ENCODE measurements at places on chromosomes 4 and X.

DNA sequence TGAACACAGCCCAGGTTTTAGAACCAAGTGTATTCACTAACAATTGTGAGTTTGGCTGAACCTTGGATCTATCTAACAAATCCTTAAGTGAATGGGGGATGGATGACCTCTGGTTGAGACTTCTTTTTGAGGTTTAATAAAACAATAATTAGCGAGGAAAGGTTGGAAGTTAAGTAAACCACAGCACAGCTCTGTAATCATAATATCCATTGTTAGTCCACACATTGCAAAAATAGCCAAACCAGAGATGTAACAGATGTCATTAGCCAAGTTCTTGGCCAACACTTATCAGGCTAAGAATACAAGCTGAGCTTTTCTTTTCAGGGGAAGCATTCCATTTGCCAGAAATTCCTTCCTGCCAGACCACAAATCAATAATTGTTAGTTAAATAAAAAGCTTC lies 59.1 kb downstream of the FREM3 start:
- DNase-seq: no peak

DNA sequence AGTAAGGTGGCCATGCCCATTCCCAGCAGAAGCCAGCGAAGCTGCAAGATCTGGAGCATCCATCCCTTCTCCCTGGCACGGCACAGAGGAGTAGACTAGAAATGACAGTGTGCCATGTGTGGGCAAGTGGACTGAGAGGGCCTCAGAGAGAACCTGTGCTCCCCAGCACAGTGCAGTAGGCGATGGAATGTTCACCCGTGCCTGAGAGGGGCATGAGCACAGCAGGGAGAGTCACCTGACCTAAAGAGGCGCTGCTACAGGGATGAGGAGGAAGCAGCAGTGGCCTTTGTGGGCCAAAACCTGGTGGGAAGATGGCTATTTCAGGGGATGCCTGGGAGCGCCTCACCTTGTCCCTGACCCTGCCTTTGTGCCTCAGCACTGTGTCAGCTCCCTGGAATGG lies 8.0 kb upstream of the CDKN2AIP start:
- no peak for DNase-seq

DNA sequence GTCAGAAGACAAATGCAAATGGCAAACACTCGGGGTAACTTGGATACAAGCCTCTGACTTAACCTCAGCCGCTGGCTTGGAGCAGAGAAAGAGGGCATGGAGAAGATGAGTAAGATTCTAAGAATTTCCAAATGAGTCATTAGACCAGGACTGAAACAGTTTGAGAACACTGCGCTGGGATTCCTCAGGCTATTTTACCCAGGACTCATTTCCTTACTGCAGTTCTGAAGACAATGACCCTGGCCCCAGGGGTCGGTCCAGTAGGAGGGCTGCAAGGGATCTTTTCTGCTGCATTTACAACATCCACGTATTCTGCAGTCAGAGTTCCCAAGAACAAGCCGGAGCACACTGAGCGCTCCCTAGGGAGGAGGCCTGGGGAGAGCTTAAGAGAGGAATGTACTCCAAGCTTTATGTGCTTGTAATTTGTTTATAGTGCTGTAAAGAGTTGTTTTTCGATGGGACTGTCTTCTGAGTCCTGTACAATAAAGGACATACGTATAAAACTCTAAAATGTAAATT lies 27.3 kb upstream of the SORBS2 start:
- no peak for DNase-seq

- no peak for DNase-seq
These were observed 11.3 kb upstream of the ARAP2 start for GRCh38 chr4:36255577-36255976.

- no peak for DNase-seq
These were observed 21.6 kb downstream of the PNMA6E start for GRCh38 chrX:153379508-153379907.

DNA sequence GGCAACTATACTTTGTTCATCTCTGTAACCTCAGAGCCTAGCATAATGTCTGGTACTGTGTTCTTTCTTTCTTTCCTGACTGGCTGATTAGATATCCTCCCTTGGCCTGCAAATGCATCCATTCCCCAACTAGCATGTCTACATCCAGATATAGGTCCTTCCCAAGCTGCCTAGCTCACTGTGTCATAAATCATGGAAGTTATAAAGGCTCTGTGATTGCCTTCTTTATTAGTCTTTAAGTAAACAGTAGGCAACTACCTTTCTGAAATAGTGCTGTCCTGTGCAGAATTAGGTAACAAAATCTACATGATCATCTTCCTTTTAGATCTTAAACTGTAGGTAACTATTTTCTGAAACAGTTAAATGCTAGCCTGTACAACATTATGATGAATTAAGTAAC lies 224.5 kb downstream of the DLG3 start:
- no peak for DNase-seq

GRCh38 chr4:170978990-170979389 lies 834.2 kb upstream of the GALNTL6 start:
- DNase-seq: no peak

DNA sequence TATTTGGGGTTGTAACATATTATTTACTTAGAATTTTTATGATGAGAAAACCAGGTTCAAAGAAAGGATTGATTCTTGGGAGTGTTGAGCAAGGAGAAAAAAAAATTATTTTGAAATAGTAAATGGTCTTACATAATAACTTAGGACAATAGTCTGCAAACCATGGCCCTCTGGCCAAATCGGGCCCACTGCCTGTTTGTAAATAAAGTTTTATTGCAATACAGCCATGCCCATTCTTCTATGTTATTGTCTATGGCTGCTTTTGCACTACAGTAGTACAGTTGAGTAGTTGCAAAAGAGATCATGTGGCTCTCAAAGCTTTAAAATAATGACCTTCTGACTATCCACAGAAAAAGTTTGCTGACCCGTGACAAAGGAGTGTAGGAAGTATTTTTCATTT lies 63.2 kb upstream of the MCUB start:
- no peak for DNase-seq

DNA sequence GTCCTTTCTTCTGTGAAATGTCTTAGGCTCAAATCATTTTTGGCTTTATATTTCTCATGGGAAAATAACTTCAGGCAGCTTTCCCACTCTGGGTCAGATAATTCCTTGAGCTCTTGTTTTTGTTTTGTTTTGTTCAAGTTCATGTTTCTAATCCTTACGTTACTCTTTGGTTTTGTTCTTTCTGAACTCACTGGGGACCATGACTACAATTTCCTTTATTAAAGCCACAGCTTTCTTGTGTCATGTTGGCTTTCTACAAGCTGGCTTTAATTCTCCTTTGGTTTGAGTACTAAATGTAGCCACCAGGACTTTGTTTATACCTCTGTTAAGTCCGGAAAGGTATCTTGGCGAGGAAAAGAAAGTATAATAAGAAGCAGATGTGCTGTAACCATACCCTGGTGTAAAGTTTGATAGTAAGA lies 30.8 kb upstream of the ANXA3 start:
- no peak for DNase-seq

DNA sequence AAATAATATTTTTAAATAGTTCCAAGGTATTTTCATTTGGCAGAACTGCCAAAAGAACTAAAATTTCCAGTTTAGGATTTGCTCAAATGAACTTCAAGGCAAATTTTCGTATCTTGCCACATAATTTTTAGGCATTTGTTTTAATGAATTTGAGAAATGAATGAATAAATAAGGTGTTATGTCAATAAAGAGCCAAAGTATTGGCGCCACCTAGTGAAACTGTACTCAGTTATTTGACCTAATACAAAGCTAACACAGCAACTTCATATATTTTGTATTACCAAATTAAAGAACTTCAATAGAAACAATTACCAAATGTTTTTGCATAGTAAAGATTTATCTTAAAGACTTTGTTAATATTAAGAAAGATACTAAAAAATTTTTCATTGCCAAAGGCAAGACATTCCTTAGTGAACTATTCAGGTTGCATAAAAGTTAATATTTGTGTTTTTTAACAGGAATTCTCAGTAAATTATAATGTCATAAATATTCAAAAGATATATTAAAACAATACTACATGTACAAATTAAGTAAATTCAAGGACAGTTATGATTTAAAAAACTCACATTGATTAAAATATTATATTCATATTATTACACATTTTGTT lies 50.3 kb downstream of the STPG2 start:
- DNase-seq: no peak

DNA sequence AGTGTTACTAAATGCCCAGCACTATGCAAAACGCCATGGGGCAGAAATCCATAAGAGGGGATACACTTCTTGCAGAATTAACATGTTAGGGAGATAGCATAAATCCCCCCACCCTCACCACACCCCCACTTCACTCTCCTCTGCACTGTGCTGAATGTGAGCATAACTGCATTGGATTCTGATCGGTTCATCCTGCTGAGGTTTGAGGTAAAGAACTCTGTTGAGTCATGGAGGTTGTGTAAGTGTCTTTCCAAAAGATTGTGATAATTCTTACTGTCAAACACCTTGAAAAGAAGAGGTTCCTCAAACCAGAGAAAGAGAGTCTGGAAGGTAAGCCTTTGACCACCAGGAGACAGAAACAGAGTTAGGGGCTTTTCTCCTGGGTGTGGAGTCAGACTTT lies 43.6 kb downstream of the RBM47 start:
- no peak for DNase-seq

- no peak for DNase-seq
These were observed 8.5 kb downstream of the UNC5C start for GRCh38 chr4:95540227-95540626.

- DNase-seq: no peak
These were observed 582.3 kb downstream of the FSTL5 start for GRCh38 chr4:161581262-161582230.

- DNase-seq: no peak
These were observed 13.1 kb upstream of the FAM13A start for GRCh38 chr4:89070041-89070440.

- DNase-seq: no peak
These were observed 62.3 kb upstream of the ADAMTS3 start for GRCh38 chr4:72631296-72631695.

GRCh38 chrX:103276581-103277002 lies at the start of gene TCEAL5:
Gene TCEAL5, minus strand, starts transcription at chrX:103276750. Its CDS starts 2,187 bp downstream, at chrX:103274563.
- DNase-seq: no peak

GRCh38 chrX:31038575-31039326 lies 33.1 kb downstream of the FTHL17 start:
- no peak for DNase-seq

DNA sequence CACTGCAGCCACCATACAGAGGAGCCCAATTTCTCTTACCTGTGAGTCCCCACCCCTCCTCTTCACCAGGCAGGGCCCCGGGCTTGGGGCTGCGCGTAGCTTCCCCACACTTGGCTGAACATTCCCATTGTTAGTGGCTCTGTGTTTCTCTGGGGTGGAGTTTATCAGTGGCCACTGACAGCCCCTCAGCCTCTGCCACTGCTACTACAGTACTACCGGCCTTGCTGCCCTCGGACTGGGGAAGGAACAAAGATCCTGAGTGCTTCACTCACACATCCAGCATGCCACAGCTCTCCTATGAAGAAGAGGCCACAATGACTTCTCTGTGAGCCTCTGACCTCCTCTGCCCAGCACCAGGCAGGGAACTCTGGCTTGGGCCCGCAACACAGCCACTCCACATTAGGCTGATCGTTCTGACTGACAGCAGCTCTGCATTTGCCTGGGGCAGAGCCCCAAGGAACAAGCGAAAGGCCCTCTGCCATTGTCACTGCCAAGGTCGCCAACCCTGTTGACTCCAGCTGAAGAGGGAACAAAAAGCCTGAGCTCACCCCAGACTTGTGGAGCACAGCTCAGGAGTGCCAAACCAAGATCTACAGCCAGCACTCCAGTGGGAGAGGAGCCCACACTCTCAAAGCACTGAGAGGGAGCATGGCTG lies 24.0 kb downstream of the ABCB7 start:
- no peak for DNase-seq

- no peak for DNase-seq
These were observed 8.9 kb upstream of the SMIM43 start for GRCh38 chr4:121773883-121774282.

DNA sequence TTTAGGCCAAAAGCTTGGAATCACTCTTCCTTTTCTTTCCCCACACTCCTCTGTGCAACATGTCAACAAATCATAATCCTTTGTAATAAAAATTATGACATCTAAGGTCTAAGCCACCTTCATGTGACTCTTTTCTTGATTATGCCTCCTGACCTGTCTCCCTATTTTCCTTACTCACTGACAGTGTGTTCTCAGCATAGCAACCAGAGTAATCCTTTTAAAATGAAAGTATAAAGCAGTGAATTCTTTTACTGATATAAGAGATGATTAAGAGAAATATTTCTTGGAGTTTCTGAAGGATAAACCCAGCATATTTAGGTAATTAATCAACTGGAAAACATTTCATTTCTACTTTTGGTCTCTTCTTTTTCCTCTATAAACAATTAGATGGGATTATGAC lies 44.7 kb downstream of the USO1 start:
- no peak for DNase-seq

- no peak for DNase-seq
These were observed 360.7 kb downstream of the BMPR1B start for GRCh38 chr4:95118497-95118896.

DNA sequence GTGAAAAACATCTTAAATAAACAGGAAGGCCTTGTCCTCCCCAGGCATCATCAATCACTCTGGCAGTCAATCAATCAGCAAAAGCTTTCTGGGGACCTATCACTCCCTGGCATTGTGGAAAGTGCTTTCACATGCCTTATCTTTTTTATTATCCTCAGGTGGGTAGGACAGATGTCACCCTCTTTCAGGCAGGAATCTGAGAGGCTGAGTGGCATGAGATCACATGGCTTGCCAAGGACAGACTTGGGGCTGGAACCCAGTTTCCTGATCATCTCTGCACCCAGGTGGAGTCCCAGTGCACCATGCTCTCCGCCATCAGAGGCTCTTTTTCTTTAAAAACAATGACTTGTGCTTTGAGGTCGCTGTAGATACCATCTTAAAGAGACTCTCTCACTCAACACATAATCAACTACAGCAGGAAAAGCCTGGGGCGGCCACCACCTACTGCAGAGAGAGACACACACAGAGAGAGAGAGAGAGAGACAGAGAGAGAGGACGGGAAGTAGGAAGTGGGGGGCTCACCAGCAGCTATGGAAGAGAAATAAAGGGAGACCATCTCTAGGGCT lies 282.7 kb downstream of the PTTG2 start:
- DNase-seq: no peak

GRCh38 chr4:73131281-73131680 lies 61.8 kb upstream of the COX18 start:
- DNase-seq: no peak

DNA sequence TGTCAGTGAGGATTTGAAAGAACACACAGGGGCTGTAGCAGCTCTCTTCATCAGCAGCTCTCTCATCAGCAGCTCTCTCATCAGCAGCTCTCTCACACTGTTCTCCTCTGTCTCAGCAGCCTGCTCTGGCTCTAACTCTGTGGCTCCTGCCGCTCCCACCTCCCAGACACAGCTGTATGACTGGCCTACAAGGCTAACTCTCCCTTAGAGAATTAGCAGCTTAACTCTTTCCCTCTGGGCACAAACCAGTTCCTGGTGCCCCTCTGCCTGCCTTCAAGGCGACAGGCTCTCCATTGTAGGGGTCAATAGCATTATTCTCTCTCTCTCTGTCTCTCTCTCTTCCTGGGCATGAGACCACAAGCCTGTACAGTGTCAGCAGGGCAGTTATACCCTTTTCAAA lies 385.6 kb upstream of the PCDH10 start:
- DNase-seq: no peak

Measured in stimulated activated CD8-positive, alpha-beta memory T cell treated with anti-CD3 and anti-CD28 coated beads, Interleukin-4, amount 100 ng/mL, for 24 hours (primary cell).